Naive thymus-derived CD4-positive, alpha-beta T cell (primary cell): ENCODE measurements at places on chromosomes 16 and 17. TPM values are rescaled to one million over a fixed set of nuclear protein-coding genes. Genes with fewer than 3 reads are reported as not detected.

- no peak for DNase-seq
Measured at GRCh38 chr17:46841561-46842379, 9.6 kb upstream of the WNT9B start.

DNA sequence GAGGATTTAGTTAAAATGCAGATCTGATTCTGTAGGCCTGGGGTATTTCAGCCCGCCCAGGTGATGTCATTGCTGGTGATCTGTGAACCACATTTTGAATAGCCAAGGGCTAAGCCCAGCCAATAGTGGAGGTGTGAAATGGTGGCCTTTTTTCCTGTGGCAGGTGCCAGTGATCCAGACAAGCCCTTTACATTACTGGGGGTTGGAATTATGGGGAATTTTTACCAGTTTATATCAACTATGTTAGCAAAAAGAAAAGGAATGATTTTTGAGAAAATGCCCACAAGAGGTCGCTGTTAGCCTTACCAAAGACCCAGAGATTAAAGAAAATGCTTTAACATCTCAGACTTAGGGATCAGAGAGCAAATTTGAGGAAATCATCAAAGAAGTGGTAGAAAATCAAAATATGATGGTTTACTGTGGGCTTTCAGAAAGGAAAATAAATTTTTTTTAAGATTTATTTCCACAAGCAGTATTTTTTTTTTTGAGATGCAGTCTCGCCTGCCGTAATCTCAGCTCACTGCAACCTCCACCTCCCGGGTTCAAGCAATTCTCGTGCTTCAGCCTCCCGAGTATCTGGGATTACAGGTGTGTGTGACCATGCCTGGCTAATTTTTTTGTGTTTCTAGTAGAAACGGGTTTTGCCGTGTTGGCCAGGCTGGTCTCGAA is 3.9 kb downstream of the VPS35L start:
- peak; percentile 58 for DNase-seq

The DNASE1L2 gene
- total RNA-seq, result 2.2 TPM

- DNase-seq, result no peak
Measured at GRCh38 chr17:7238420-7239090, 702 bp downstream of the PHF23 start.

DNA sequence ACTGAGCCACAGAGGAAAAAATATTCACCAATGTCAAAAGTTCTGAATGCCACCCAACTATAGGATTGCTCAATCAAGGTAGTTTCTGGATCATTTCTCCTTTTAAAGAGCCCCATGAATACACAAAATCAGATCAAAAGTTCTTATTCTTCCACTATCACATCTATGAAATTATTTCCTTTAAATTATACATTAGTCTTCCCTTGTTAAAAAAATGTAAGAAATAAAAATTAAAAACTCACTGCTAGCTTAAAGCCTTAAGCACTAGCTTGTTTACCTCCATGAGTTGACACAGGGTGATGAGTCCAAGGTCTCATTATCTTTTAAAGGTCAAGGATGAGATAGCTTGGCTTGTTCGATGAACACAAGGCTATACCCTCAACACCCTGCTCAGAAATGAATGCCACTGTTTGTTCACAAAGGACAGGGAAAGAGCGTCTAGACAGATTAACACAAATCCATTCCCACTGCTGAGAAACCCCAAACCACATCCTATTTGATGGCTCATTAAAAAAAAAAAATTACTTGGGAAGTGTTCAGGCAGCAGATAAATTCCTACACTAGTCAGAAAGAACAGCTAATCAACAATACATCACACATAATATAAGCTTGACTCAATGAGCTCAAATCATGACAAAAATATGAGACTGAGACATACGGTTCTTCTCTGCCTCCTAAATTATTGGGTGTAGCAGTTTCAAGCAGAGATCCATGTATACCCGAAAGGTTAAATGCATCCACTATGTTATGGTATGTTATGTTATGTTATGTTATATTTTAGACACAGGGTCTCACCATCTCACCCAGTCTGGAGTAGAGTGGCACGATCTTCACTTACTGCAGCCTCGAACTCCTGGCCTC is 118.9 kb downstream of the PARN start:
- DNase-seq, result no peak

The PRR35 gene
- not detected for total RNA-seq

- DNase-seq, result no peak
Measured at GRCh38 chr17:68440526-68440925, 16.8 kb downstream of the WIPI1 start.

The SOX9 gene
- total RNA-seq, result not detected

The LRRC75A gene
- total RNA-seq, result 5.2 TPM

The NRN1L gene
- total RNA-seq, result 1.4 TPM

DNA sequence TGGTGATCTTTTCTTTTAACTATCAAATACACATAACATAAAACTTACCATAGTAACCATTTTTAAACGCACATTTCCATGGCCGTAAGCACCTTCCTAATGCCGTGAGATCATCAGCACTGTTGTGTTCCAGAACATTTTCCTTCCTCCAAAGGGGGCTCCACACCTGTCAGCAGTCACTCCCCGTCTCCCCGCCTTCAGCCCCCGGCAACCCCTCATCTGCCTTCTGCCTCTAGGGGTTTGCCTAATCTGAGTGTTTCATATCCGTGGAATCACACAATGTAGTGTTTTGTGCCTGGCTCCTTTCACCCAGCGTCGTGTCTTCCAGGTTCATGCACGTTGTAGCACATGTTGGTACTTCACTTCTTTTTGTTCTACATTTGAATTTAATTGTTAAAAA is 350.1 kb upstream of the TNRC6C start:
- no peak for DNase-seq

The HYDIN gene
- total RNA-seq, result not detected

DNA sequence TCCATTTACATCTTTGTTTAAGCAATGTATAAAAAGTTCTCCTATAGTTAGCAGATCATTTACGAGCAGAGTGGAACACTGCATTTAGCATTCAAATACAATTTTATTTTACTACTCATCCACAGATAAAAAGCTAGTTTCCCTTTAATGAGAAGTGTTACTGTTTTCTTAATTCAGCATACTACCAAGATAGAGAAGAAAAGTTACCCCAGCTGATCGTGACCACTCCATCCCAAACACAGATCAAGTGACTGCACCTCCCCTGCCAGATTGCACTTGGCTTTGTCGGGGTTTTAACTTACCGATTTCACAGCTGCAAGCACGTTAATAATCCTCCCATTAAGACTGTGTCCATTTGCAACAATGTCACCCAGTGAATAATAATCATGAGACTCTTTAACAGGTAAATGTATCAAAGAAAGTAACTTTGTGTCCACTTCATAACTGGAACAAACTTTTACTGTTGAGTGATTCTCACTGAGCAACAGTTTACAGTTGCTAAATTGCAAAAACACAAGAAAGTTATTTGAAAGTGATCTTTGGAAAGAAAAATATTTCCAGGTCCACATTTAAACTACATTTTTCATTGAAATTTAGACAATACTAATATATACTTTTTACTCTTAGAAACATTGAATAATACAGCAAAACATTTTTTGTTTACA is 14.4 kb downstream of the MEIOB start:
- DNase-seq, result no peak

DNA sequence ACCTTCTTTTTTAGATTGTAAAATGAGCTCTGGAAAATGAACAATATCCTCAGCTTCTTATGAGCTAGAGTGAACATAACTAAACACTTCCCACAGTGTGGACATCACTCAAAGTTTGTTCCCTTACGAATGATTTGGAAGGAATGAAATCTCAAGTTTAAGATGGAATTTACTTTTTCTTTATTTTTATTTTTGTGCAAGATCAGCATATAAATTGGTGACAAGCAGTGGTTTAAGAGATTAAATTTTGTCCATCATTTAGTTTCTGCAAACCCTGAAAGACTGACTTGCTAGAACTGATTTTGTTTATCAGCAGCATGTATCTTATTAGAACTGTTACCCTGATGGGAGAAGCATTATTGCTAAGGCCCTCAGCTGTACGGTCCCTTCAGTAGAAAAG is 420.1 kb downstream of the CDH8 start:
- no peak for DNase-seq

DNA sequence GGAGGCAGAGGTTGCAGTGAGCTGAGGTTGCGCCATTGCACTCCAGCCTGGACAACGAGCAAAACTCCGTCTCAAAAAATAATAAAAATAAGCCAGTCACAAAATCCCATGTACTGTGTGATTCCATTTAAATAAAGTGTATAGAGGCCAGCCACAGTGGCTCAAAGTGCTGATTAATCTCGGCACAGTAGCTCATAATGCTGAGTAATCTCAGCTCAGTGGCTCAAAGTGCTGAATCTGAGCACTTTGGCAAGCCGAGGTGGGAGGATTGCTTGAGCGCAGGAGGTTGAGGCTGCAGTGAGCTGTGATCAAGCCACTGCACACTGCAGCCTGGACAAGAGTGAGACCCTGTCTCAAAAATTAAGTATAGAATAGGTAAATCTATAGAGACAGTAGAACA is 4.9 kb downstream of the TMED6 start:
- no peak for DNase-seq

The MC1R gene
- total RNA-seq, result 13.9 TPM

DNA sequence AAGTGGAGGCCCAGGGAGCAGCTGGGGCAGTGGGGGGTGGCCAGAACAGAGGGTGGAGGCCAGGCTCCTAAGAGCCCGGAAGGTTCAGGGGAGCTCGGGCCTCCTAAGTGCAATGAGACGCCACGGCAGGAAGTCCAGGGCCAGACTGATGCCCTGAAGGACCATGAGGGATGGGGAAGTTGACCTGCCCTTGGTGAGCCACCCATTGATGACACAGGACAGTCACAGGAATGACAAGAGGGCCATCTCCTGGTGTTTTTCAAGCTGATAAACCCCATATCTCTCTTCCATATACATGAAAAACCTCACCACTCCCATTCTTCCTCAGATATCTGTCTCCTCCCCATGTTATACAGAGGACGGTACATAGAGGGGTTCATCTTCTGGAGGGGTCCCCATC is 5.8 kb upstream of the MRPL58 start:
- DNase-seq, result no peak

- DNase-seq, result no peak
Measured at GRCh38 chr16:65481956-65482355, 360.1 kb upstream of the CDH11 start.

DNA sequence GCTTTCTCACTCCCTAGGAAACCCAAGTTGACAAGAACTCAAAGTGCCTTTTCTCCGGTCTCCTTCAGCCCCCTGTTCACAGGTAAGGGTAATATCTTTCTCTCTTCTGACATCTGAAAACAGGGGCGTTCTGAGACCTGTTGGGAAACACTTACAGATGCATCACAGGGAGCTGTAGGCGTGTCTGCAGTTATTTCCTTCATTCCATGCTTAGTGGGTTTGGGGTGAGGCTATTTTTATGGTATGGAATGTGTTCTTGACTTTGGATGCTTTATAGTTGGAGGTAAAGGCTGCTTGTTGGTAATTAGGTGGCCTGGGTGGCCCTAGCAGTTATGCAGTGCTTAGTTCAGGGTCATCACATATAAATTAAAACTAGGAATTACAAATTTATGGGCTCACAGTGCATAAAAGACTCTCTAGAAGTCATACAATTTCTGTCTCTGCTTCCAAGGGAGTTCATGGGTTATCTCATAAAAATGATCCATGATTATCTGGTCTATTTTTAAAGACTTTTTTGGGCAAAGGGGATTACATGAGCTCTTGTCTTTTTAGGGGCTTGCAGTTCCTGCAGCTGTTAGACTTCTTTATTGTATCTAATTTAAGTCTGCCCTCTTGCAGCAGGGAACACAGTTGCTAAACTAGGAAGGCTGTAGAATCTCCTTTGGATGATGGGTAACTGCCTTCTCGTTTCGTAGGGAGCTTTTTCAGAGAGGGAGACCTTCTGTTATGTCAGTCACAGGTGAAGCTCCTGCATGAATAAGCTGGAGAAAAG is 10.2 kb downstream of the SOCS7 start:
- DNase-seq, result no peak

DNA sequence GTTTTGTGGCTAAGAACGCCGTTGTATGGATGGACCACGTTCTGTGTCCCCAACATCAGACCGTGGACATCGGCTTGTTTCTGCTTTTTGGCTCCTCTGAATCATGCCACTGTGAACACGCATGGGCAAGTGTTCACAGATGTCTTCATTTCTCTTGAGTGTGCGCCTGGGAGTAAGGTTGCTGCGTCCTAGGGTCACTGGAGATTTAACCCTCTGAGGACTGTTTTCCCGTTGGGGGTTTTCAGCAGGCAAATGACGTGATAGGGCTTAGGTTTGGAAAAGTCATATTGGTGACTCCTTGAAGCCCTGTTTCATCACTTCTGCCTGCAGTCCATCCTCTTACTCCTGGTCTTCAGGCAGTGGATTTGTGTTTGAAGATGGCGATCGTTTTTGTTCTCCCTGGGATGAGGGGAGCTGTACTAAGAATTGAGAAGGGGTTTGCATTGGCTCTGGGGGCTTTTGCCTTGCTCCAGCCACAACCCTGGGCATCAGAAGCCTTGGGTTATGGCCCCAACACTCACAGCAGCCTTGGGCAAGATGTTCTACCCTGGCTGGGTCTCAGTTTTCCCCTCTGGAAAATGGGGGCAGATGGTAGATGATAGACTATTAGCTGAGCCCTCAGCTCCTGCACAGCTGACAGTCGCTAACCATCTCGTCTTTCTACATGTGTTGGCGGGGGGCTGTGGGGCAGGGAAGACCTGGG is 67.2 kb upstream of the CIBAR2 start:
- no peak for DNase-seq

DNA sequence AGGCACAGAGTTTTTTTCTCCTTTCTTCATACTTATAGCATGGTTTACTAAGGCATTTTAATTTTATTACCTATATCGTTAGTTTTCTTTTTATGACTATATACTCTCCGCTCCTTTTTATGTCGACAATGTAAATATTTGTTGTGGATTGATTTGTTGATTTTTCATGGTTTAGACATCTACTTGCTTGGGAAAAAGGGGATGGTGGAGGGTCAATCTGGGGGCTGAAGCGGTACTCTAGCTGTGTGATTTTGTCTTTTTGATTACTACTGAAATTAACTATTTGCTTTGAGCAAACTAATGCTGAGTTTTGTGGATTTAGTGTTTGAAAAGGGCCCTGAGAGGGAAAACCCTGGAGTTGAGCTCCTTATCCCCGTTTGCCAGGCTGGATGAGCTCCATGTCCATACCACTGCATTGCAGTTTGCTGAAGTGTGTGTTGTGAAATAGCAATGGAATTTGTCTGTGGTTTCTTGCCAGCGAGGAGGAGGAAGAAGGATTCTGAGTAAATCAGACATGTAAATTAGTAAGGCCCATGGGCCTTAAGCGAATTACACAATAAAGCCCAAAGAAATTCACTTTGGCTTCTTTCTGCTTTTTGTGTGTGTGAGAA is 72.0 kb downstream of the FTO start:
- no peak for DNase-seq

GRCh38 chr17:21474815-21475214 is 98.7 kb downstream of the KCNJ12 start:
- DNase-seq, result no peak

DNA sequence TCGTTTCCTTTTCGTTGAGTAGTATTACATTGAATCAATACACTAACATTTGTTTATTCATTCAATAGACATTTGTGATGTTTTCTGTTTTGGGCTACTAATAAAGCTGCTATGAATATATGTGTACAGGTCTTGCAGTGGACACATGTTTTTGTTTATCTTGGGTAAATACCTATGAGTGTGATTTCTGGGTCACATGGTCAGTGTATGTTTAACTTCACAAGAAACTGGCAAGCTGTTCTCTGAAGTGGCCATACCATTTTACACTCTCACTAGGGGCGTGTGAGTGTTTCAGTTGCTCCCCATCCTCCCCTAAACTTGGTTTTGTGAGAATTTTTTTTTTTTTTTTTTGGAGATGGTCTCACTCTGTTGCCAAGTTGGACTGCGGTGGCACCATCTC is 35.0 kb downstream of the PKD1L3 start:
- no peak for DNase-seq
